Stimulated activated CD4-positive, alpha-beta T cell treated with anti-CD3 and anti-CD28 coated beads, Interleukin-4, amount 100 ng/mL, for 48 hours (primary cell): ENCODE measurements at places on chromosomes 5 and 9.

DNA sequence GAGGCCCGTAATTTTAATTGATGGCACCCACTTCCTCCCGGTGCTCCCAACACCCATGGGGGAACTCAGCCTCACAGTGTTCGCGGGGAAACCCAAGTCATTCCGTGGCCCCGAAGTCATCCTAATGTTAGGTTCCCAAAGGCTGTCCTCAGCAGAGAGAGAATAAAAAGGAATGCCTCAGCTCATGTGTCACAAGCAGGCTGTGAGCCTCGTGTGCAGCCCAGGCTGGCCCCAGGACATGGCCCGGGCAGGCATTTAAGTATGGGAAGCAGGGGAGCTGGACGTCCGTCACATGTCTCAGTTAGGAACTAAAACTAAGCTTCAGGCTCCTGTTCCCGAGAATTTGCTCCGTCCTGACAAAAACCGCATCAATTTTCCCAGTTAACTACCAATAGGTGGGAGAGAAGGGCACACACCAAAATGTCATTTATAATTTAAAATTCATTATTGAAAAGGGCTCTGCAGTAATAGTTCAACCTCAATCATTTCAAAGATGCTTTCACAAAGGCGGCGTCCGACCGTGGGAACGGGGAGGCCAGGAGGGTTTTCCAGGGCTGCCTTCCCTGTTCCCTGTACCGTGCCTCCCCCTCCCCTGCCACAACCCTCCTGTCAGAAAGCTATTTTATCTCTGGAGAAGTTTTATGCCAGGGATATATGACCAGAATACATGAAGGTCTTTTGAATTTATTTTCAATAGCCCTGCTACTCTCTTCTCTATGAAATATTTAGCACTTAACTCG lies 137.3 kb downstream of the FSTL4 start:
- no peak for DNase-seq

- DNase-seq = no peak
Measured at GRCh38 chr9:3955305-3955687, 344.6 kb downstream of the GLIS3 start.

DNA sequence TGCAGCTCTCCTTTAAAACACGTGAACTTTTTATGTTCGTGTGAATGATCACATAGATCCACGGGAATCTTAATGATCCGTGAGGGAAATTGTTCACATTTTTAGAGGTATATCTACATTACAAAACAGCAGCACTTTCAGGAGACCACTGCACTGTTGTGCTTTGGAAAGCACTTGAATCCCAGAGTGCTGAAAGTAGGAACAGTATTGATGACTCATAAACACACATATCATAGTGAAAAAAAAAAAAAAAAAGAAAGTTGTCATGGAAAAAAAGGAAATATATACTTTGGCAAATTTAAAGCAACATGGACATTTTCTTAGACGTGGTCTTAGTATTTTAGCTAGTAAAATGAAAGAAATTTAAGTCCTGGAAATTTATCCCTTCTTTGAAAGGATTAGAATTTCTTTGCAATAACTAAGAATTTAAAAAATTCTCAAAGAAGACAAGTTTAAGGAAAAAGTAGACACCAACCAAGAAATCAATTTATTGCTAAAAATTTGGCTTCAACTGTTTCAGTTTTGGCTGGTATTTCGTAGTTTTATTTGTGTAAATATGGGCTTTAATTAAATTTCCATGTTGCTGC lies 55.4 kb downstream of the ADGRV1 start:
- no peak for DNase-seq

- no peak for DNase-seq
Measured at GRCh38 chr9:89622933-89623861, 18.4 kb downstream of the GADD45G start.

DNA sequence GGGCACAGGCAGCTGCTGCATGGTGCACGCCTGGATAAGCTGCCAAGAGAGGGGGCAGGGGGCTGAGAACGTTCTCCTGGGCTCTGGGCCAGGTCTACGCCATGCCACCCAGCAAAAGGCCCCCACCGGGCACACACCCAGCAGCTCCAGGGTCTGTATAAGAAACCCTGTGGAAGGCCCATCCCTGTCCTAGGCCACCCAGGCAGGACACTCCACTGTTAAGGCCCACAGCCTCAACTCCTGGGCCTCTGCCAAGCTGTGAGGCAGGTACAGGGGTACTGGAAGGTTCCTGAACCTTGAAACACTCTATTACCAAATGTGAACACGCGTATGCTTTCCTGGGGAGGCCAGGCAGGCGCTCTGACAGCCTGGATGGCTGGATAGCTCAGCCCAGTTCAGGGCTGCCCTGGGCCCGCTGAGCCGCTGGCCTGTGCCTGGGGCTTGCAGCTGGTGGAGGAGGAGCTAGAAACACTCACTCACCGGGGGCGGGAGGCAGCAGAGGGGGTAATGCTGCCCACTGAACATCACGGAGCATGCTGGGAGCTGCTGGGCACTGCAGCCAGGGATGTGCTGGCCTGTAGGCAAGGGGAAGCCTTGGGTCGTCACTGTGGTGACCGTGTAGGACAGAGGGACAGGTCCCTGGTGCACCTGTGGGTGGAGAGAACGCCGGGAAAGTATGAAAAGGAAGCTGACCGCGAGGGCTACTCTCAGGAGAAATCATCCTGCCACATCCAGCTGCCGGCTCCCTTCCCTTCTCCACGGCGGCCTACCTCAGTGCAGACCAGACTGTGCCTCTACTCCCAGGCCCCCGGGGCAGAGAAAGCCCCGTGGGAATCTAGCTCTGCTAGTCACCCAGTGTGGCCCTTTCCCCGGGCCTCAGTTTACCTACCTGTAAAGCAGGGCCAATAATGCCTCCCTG lies 6.0 kb downstream of the RNF44 start:
- DNase-seq = no peak

DNA sequence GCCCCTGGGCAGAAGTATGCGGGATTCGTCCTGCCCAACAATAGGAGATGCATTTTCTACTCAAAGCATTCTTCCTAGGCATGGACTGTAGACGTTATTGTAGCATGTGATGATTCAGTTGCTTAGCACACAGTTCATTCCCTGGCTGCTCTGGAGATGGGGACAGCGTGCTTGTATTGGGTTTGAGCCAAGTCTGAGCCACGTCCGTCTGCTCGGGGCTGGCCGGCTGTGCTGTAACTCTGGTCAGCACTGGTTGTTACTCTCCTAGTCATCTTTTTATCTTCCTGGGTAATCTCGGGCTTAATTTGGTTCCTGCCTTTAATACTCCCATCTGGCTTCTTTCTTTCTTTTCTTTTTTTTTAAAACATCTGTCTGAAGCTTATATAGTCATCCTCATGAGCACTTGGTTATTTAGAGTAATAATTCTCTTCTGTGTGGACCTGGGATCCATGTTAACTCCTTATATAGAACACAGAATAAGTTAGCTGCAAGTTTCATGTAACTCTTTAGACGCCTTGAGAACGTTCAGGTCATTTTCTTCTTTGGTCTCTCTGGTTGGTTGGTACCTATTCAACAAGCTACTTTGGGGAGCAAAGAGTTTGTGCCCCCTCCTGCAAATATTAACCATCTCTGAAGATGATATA lies 118.8 kb upstream of the RPS23 start:
- no peak for DNase-seq

- no peak for DNase-seq
Measured at GRCh38 chr5:8884029-8884428, 661.8 kb downstream of the SEMA5A start.

GRCh38 chr5:352639-353611 lies 31.4 kb downstream of the AHRR start:
- no peak for DNase-seq

DNA sequence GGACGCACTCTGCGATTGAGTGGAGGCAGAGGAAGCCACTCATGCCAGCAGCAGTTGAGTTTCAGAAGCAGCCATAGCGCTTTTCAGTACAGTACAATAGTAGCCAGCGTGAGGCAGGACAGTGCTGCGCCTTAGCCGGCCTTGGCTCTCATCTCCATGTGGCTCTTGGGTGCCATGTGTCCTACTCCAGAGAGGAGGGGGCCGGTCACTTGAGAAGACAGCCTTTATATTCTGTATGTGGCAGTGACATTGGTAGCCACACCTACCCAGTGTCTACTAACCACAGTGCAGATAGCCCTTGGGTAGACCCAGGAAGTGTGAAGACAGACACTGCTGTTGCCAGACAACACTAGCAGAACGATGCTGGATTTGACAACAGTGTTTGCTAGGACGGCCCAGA lies 42.3 kb downstream of the FAM78A start:
- DNase-seq = no peak

DNA sequence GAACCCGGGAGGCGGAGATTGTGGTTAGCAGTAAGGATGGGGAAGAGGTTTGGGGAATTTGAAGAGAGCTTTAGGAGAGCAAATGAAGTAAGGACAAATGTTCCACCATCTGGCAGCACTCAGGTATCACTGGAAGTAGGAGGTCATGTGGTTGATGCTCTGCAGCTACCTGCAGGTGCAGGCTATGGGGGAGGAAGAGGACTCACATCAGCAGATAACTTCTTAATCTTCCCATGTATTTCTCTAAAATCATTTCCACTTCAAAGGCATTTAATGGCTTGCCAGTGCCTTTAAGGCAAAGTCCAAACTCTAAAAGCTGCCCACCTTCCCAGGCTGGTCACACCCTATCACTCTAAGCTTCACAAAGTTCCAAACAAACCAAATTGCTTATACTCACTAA lies 8.1 kb upstream of the HAVCR1 start:
- no peak for DNase-seq

DNA sequence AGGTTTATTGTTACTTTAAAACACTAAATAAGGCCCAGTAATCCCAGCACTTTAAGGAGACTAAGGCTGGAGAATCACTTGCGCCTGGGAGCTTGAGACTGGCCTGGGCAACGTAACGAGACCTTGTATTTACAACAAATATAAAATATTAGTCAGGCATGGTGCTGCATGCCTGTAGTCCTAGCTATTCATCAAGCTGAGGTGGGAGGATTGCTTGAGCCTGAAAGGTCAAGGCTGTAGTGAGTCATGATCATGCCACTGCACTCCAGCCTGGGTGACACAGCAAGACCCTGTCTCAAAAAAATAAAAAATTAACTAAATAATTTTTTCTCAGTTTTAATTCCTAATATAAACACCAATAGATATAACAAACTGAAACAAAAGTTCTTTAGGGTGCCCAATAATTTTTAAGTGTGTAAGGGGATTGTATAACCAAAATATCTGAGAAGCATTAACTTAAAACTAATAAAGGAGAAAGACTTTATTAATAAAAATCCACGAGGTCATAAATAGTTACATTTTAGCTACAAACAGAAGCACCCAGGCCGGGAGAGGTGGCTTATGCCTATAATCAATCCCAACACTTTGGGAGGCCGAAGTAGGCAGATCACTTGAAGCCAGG lies 32.7 kb downstream of the FAM13B start:
- DNase-seq = no peak

DNA sequence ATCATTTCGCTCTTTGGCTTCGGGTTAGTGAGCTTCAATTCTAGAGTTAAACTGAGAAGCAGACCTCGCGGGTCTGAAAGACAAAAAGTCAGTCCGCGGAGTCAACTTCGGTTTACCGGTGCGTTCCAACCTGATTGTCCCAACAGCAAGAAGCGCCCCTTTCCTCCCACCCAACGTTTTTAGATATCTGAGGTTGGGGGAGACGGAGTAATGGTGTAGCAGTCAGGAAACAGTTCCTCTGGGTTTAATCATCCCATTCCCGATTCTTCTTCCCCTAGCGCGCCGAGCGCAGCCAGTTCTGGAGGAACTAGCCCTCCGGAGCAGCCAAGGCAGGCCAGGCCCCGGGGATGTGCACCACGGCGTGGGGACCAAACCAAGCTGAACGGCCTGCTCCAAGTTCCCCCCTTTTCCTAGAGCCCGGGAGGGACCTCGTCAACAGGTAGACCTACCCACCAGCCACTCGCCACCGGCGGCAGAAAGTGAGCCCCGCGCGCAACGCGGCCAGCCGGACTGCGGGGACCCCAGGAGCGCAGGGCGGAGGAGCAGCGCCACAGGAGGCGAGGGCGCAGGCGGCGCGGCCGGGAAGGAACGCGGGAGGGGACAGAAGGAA lies 622 bp upstream of the ISL1 start:
- DNase-seq = no peak

DNA sequence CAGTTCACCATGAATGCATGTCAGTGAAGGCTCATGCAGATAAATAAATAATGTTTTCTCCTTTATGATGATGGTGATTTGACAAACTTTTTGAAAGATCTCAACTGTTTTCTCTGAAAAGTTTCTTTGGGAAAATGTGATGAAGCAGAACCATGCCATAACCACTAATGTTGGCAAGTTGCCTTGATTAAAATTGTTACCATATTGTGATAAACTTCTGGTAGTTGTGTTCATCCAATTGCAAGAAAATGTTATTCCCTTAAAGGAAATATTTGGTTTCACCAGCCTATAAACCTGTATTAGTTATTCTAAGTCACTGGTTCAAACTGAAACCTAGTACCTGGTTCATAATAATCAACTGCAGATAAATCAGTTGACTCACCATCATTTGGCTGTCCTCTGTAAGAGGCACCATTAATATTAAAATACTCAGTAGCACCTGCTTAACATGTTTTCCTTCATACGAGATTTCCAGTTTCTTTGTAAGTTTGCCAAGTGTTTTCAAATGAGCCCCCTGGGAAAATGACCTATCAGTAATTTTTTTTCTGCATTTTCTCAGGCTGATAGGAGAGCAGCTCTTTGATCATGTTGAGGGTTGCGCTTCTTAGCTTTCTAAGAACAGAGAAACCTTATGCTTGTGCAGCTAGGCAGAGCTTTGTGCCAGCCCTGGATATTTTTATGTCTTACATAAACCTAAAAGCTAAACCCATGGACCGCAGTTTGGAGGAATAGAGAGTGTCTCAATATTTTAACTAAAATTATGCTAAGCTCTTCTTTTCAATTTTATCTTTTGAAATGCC lies 88.0 kb downstream of the LURAP1L start:
- no peak for DNase-seq

- no peak for DNase-seq
Measured at GRCh38 chr9:118829334-118829733, 539.9 kb downstream of the BRINP1 start.

DNA sequence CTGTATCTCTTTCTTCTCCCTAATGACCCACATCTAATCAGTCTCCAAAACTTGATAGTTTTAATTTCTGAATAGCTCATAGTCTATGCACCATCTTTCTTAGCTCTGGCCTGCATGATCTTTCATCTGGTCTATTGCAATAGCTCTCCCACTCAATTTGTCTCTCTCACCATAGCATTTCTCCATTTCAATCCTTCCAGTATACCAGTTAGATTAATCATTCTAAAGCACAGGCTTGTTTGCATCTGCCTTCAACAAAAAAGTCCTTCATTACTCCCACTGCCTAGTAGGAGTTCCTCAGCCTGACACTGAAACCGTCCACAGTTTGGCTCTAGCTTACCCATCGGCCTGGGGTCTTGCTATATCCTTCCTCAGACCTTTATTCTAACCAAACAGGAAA lies 344.9 kb downstream of the ENC1 start:
- DNase-seq = no peak

GRCh38 chr5:42400474-42400873 lies 22.8 kb upstream of the GHR start:
- no peak for DNase-seq

- no peak for DNase-seq
Measured at GRCh38 chr9:126000256-126000655, 253.1 kb downstream of the PBX3 start.

DNA sequence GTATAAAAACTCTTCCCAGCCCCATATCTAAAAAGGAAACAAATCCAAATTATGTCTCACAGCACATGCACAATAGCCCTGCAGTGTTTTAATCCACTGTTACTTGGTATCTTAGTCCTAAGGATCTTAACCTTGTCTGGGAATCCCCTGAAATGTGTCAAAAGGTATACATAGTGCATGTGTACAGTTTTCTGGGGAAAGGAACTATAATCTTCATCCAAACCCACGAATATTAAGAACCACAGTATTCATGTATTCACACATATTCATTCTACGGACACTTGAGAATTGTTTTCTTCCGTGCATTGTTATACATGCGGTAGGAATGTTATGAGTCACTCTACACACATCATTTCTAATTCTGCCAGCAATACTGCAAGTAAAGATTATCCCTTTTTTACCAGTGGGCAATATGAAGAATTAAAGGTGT lies 47.8 kb upstream of the SNX2 start:
- no peak for DNase-seq
